ENCODE measurements at places on chromosomes 7 and 10.

DNA sequence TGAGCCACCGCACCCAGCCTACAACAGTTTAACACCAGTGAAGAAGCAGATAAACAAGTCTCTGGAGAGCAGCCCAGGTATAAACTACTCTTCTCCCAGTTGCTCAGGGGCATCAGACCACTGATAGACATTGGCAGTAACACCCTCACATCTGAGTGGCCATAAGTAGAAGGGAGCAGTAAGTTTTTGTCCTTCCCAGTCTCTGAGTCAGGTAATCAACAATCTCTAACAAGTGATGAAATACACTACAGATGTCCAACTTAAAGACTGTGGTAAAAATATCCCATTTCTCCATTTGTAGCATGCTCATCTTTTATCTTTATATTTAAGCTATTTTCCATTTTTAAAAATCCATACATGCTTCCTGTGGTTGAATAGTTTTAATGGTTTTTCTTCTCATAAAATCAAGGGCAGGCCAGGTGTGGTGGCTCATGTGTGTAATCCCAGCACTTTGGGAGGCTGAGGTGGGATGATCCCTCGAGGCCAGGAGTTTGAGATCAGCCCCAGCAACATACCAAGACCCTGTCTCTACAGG is 78.6 kb downstream of the GSAP start:
- DNase-seq = no peak

GRCh38 chr7:105887569-105888189 is 11.3 kb upstream of the ATXN7L1 start:
- DNase-seq = no peak

DNA sequence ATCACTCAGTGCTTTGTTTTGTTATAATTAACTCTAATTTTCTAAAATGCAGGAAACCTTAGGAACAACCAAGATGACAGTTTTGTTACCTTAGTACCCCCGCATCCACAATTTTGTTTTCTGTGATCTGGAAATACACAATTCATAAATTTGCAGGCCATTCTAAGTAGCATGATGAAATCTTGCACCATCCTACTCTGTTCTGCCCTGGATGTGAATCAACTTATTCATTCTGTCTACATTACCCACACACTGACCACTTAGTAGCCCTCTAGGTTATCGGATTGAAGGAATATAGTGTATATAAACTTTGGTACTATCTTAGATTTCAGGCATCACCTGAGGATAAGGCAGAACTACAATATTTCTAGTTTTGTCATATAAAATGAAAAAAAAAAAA is 155.9 kb downstream of the CTTNBP2 start:
- DNase-seq = no peak

DNA sequence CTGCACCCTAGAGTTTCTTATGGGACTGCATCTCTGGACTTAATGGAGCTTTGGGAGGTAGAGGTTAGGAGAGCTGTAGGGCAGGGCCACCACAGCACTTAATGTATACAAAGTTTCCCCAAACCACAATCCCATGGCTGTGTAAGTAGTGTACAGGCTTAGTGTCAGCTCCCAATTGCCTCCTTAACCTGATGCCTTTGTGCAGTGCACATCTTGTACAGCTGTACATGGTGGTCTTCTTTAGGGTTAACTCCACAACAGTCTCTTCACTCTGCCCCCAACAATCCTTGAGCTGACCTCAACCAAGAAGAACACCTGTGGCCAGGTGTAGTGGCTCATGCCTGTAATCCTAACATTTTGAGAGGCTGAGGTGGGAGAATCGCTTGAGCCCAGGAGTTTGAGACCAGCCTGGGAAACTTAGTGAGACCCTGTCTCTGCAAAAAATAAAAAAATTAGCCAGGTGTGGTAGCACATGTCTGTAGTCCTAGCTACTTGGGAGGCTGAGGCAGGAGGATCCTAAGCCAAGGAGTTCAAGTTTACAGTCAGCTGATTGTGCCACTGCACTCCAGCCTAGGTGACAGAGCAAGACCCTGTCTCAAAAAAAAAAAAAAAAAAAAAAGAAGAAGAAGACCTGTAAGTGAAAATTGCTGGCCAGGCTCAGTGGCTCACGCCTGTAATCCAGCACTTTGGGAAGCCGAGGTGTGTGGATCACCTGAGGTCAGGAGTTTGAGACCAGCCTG is 6.8 kb downstream of the PLAU start:
- no peak for DNase-seq

DNA sequence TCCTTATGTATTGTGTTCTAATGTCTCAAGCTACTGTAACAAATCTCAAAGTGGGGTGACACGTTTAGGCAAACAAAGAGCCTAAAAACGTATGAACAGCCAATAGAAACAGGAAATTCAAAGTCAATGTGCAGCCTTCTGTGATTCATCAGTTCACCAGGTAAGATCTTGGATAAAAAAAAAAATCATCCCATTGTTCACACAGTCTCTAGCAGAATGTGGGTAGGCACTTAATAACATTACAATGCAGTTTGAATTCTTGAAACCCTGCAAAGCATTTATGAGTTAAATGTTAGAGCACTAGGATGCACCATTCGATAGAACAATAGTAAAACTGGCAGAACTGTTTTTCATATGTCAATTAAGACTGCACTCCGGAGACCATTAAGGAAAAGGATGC is 88.2 kb upstream of the HDAC9 start:
- no peak for DNase-seq

DNA sequence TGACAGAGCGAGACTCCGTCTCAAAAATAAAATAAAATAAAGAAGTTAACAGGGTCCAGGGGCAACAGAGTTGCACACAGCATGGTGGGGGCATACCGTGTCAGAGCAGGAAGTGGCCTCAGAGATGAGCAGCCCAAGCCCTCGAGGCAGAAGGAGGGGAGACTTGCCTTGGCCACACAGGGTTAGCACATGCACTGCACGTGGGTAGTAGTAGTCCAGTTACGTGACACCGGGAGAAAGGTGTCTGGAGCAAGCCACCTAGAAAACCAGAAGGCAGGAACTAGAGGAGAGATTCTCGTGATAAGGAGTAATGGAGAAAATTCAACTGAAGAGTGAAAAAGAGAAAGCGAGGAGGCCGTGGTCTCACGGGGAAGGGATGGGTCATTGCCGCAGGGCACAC is 9.8 kb upstream of the DENND2A start:
- DNase-seq = no peak
